Cardiac ventricle fibroblast (primary cell): ENCODE measurements at places on chromosomes 3 and 15. TPM values are rescaled to one million over a fixed set of nuclear protein-coding genes. Genes with fewer than 3 reads are reported as not detected.

The SEMA3F gene
- 9.0 and 10.4 TPM in 2 replicates for total RNA-seq

The NRG4 gene
- 0.68 TPM in 1 of 2 replicates, not detected in the other for total RNA-seq

The PSMD6 gene
- 46.8 and 51.5 TPM in 2 replicates for total RNA-seq

The ZCWPW2 gene
- total RNA-seq, result 0.68 and 0.94 TPM in 2 replicates

The CLDN11 gene
- total RNA-seq, result 96.8 and 114 TPM in 2 replicates

The MYH15 gene
- 0.10 TPM in 1 of 2 replicates, not detected in the other for total RNA-seq

The GRK7 gene
- not detected in 2 replicates for total RNA-seq

The SEMA3B gene
- total RNA-seq, result 4.4 and 4.5 TPM in 2 replicates

The TUSC7 gene
- total RNA-seq, result not detected in 2 replicates

The ABI3BP gene
- total RNA-seq, result 38.0 and 65.4 TPM in 2 replicates

The SPTBN5 gene
- total RNA-seq, result under 0.01 and 0.10 TPM in 2 replicates

The COLQ gene
- 0.93 and 1.6 TPM in 2 replicates for total RNA-seq

The LRRC15 gene
- not detected in 2 replicates for total RNA-seq

The ADAMTS9 gene
- 12.2 and 13.1 TPM in 2 replicates for total RNA-seq

The FGF12 gene
- 1.3 and 1.4 TPM in 2 replicates for total RNA-seq

The CCR3 gene
- not detected in 2 replicates for total RNA-seq

The LYSMD2 gene
- 10.2 and 10.9 TPM in 2 replicates for total RNA-seq

The NPAP1 gene
- not detected in 2 replicates for total RNA-seq
